ENCODE measurements at places on chromosomes 1 and 21. TPM values are rescaled to one million over a fixed set of nuclear protein-coding genes. Genes with fewer than 3 reads are reported as not detected.

DAB1 gene
- total RNA-seq, result 0.29 TPM

GPR153 gene
- 16.9 TPM for total RNA-seq

AKNAD1 gene
- 0.67 TPM for total RNA-seq

GBP4 gene
- total RNA-seq, result 32.9 TPM

GRCh38 chr1:75132242-75132811 lies 1.9 kb upstream of the LHX8 start:
- H3K27me3 ChIP-seq, result peaks cover 100% of the 10 kb centered on the region
- H3K4me1 ChIP-seq, result peaks cover 12% of the 10 kb centered on the region
- H3K36me3 ChIP-seq, result no peaks in the 10 kb centered on the region
- no peak for DNase-seq

TNFRSF4 gene
- 7.7 TPM for total RNA-seq

DNA sequence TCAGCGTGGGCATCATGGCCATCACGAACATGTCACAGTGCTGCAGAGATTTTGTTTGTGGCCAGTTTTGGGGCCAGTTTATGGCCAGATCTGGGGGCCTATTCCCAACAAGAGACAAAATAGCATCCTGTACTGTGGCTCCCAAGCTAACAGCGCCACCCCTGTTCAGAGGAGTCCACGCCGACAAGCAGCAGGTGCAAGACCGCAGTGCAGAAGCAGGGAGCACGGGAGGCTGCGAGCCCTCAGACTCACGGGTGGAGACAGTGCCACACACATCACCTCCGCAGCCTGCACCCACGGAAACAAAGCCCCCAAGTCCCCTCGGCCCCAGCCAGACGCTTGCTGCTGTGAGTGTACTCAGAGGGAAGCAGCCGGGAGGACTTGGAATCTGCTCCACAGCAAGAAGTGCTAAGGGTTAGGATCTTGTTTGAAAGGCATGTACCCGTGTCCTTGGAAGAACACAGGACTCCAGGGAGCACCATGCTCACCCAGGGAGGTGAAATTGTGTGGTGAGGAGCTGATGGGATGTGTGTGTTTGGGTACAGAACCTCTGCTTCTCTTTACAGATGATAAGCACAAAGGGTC lies 7.1 kb downstream of the TCP10L start:
- H3K36me3 ChIP-seq, result no peaks in the 10 kb centered on the region
- no peaks in the 10 kb centered on the region for H3K4me1 ChIP-seq
- DNase-seq, result no peak
- no peaks in the 10 kb centered on the region for H3K27me3 ChIP-seq
- H3K27ac ChIP-seq, result no peak overlapping the region
- no peak overlapping the region for H3K4me3 ChIP-seq

GRCh38 chr1:68799096-68799495 lies 302.2 kb upstream of the DEPDC1 start:
- H3K4me1 ChIP-seq, result no peaks in the 10 kb centered on the region
- no peak overlapping the region for H3K27ac ChIP-seq
- H3K4me3 ChIP-seq, result no peak overlapping the region
- H3K36me3 ChIP-seq, result no peaks in the 10 kb centered on the region

DNA sequence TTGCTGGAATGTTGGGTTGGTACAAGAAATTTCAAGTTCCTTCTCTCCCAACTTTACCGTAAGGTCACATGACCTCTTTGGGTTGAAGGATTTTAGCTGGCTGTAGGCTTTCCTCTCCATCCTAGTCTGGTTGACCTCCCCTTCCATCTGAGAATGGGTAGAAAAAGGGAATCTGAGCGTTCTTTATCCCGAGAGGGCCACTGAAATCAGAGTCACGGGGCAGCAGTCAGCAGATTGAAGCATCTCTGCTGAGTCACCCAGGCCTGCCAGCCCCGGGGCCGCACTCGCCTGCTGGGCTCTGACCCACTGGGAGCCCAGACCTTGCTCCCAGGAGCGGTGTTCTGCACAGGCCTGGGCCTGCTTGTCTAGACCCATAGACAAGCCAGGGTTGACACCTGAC lies 31.0 kb downstream of the TMCC2 start:
- H3K27me3 ChIP-seq, result no peaks in the 10 kb centered on the region
- no peaks in the 10 kb centered on the region for H3K36me3 ChIP-seq
- H3K4me3 ChIP-seq, result no peak overlapping the region
- H3K4me1 ChIP-seq, result peaks cover 25% of the 10 kb centered on the region

RORC gene
- 16.4 TPM for total RNA-seq

TMEM200B gene
- 8.7 TPM for total RNA-seq

GRCh38 chr21:32599091-32599490 lies 13.1 kb downstream of the CFAP298 start:
- no peak overlapping the region for H3K4me3 ChIP-seq
- H3K27ac ChIP-seq, result no peak overlapping the region
- H3K36me3 ChIP-seq, result peaks cover 43% of the 10 kb centered on the region
- H3K27me3 ChIP-seq, result no peaks in the 10 kb centered on the region
- DNase-seq, result no peak

PPM1J gene
- total RNA-seq, result 0.32 TPM

DNA sequence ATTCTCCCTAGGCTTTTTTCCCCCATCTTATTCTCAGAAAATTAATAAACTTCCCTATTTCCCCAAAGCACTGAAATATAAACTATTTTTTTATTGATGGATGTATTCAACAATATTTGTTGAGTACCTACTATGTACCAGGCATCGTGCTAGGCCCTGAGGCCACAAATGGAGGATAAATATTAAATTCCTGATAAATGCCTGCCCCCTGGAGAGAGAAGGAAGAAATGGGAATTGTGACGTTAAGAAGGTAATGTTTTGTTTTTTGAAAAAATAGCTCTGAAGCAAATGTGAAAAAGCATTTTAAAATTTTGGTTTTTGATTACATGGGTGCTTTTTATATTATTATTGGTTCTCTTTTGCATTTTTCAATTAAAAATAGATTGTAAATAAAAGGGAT lies 60.5 kb upstream of the DPT start:
- no peak overlapping the region for H3K27ac ChIP-seq
- peaks cover 4% of the 10 kb centered on the region for H3K4me1 ChIP-seq
- no peaks in the 10 kb centered on the region for H3K36me3 ChIP-seq
- DNase-seq, result no peak
- H3K4me3 ChIP-seq, result no peak overlapping the region

DNA sequence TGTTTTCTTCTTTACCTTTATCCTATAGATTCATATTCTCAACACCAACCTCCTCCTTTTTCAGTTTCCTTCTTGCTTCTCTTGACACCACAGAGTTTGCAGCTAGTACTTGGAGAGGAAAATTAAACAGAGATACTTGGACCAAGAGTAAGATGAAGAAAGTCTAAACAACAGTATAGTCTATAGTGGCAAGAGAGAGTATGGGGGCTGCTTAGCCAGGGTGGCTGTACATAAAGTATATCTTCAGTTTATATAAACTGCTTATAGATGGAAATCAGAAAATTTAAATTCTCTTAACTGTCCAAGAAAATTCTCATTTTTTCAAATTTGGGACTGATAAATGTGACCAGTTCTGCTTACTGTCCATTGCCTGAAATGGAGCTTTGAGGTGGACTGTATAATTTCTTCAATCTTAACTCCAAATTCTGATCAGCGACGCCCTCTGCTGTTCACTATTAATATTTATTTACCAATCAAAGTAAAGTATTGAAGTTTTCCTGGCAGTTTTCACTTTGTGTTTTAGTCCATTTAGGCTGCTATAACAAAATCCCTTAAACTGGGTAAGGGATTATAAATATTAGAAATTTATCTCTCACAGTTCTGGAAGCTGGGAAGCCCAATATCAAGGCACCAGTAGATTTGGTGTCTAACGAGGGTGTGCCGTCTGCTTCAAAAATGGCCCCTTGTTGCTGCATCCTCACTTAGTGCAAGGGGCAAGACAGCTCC lies 14.8 kb upstream of the METTL18 start:
- no peak for DNase-seq

DNA sequence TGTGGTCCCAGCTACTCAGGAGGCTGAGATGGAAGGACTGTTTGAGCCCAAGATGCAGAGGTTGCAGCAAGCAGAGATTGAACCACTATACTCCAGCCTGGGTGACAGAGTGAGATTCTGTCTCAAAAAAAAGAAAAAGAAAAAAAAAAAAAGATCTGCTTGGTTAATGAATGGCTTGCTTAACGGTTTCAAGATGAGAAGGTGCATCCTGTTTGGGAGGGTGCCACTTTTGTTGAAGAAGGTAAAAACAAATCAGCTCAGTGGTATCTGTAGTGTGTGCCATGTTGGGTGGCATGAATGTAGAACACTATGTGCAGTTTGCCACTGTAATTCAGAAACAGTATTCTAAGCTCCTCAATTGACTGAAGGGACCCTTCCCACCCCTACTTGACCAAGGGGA lies 94.9 kb upstream of the ETV3 start:
- H3K4me1 ChIP-seq, result no peaks in the 10 kb centered on the region
- H3K36me3 ChIP-seq, result no peaks in the 10 kb centered on the region
- no peak overlapping the region for H3K4me3 ChIP-seq
- no peak for DNase-seq
- no peak overlapping the region for H3K27ac ChIP-seq
- H3K27me3 ChIP-seq, result no peaks in the 10 kb centered on the region

GPR37L1 gene
- total RNA-seq, result 0.06 TPM

DNA sequence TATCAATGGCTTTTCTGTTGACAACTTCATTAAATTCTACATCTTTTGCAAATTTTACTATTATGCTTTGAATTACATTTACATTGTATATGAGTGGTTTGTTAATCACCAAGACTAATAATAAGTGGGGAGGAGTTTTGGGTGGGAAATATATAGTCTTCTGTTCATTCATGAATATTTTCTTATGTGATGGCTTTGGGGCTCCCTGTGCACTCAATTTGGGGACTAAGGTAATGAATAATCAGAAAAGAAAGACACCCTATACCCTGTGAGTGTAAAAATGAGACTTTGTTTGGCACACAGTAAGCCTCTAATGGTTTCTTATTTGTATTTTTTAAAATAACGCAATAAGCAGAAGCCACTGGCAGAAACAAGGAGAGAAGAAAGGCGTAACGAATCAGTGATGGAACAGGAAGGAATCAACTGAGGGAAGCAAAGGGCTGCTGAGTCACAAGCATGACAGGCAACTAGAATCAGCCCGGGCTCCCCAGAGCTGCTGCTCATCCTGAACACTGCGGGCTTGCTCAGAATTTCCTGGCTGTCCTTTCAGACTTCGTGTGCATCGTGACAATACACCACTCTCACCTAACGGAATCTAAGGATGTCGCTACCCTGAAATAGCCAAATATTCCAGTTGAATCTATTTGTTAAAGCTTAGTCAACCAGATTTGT lies 20.8 kb upstream of the RGS2 start:
- H3K36me3 ChIP-seq, result no peaks in the 10 kb centered on the region
- DNase-seq, result no peak
- H3K27me3 ChIP-seq, result no peaks in the 10 kb centered on the region
- no peak overlapping the region for H3K4me3 ChIP-seq

GRCh38 chr1:185215911-185216310 lies 58.9 kb downstream of the SWT1 start:
- H3K4me1 ChIP-seq, result no peaks in the 10 kb centered on the region
- no peak overlapping the region for H3K27ac ChIP-seq
- peaks cover 5% of the 10 kb centered on the region for H3K36me3 ChIP-seq
- no peak overlapping the region for H3K4me3 ChIP-seq

- no peaks in the 10 kb centered on the region for H3K27me3 ChIP-seq
- H3K36me3 ChIP-seq, result no peaks in the 10 kb centered on the region
- H3K27ac ChIP-seq, result peak overlapping the region; percentile 49
- no peak overlapping the region for H3K4me3 ChIP-seq
- no peak for DNase-seq
- H3K4me1 ChIP-seq, result peaks cover 44% of the 10 kb centered on the region
These were observed 3.8 kb downstream of the QSOX1 start for GRCh38 chr1:180158149-180159147.

TAF1A gene
- 7.1 TPM for total RNA-seq

DNA sequence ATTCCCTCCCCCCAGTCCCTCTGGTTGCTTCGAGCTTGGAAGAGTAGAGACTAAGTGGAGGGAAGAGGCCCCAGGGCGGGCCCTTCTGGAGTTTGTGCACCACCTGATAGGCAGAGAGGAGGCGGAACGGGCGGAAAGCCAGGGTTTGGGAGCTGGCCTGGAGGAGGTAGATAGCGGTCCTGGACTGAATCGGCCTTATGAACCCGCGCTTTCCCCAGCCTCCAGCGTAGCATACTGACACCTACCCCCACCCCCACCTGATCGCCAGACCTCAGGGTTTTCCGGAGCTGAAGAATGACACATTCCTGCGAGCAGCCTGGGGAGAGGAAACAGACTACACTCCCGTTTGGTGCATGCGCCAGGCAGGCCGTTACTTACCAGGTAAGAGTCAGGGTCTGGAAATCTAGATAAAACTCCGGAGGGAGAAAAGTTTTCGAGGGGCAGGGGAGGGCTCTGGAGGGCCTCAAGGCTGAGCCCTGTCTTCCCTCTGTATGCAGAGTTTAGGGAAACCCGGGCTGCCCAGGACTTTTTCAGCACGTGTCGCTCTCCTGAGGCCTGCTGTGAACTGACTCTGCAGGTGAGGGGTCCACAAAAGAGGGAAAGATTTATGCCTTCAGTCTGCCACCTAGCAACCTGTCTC lies 705 bp downstream of the UROD start:
- H3K27ac ChIP-seq, result peak overlapping the region; percentile 83
- peaks cover 22% of the 10 kb centered on the region for H3K4me1 ChIP-seq
- no peaks in the 10 kb centered on the region for H3K27me3 ChIP-seq

- DNase-seq, result peak; percentile 87
- peak overlapping the region; percentile 70 for H3K27ac ChIP-seq
- peaks cover 2% of the 10 kb centered on the region for H3K27me3 ChIP-seq
- peak overlapping the region; percentile 39 for H3K4me3 ChIP-seq
- peaks cover 9% of the 10 kb centered on the region for H3K4me1 ChIP-seq
These were observed 6.1 kb upstream of the RNF223 start for GRCh38 chr1:1080122-1080757.

DNA sequence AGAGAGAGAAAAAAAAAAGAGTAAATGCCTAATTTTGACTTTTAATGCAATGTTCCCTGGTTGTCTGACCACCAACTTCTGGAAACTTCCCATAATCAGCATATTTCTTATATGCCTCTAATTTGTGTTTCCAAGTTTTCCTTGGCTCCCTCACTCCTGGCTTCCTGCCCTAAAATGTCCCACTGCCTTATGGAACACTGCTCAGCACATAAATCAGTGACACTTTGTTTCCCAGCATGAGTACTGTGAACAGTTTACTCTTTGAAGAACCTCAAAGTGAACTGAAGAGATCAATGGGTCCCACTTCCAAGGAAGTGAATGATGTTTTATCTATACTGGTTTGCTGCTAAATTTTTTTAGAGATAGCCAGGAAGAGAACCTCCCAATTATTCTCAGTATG lies 271.3 kb upstream of the PRMT6 start:
- H3K4me3 ChIP-seq, result no peak overlapping the region
- no peaks in the 10 kb centered on the region for H3K36me3 ChIP-seq
- H3K27me3 ChIP-seq, result no peaks in the 10 kb centered on the region
- no peak for DNase-seq
- H3K27ac ChIP-seq, result no peak overlapping the region

LCE1F gene
- not detected for total RNA-seq
